ENCODE measurements at places on chromosomes 5 and 9.
A peak's percentile ranks its signal among the peaks of the same experiment; 100 is the strongest.

GRCh38 chr5:115577741-115578140 is 24.5 kb downstream of the TICAM2 start:
- no peak for DNase-seq

- DNase-seq: no peak
Measured at GRCh38 chr9:86846656-86847055, 100.7 kb downstream of the GAS1 start.

DNA sequence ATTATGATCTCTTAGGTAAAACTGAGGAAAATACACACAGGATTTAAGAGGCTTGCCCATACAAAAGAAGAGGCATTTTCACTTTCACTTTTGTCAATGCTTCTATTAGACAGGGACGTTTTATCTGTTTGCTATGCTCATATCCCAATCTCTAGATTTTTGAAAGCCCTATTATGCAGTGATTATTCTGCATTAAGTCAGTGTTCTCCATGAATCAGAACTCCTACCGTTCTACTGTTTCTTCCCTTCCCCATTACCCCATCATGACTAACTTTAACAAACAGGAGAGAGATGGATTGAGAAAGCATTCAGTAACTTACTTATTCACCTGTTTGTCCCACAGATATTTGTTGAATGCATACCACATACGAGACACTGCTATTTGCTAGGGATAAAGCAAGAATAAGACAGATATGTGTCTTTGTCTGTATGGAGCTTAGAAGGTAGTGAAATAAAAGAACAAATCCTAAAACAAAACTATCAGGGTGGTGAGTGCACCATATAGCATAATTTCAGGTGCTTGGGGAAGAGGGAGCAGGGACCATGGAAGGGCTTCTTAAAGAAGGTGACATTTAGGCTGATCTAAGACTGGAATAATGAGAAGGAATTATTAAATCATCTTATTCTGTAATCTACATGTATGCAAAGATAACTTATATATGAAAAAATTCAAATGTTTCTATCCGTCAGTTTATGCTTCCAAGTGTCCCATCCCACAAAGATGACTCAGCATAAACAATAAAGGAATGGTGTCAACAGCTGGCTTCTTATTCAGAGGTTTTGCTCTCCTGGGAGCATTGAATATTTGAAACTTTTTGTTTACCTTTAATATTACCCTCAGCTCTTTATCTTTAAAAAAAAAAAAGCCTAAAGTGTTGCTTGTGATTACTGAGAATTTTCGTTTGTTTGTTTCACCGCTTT is 328.1 kb downstream of the HINT1 start:
- no peak for DNase-seq

- DNase-seq: no peak
Measured at GRCh38 chr5:143657647-143658285, 154.2 kb upstream of the HMHB1 start.

DNA sequence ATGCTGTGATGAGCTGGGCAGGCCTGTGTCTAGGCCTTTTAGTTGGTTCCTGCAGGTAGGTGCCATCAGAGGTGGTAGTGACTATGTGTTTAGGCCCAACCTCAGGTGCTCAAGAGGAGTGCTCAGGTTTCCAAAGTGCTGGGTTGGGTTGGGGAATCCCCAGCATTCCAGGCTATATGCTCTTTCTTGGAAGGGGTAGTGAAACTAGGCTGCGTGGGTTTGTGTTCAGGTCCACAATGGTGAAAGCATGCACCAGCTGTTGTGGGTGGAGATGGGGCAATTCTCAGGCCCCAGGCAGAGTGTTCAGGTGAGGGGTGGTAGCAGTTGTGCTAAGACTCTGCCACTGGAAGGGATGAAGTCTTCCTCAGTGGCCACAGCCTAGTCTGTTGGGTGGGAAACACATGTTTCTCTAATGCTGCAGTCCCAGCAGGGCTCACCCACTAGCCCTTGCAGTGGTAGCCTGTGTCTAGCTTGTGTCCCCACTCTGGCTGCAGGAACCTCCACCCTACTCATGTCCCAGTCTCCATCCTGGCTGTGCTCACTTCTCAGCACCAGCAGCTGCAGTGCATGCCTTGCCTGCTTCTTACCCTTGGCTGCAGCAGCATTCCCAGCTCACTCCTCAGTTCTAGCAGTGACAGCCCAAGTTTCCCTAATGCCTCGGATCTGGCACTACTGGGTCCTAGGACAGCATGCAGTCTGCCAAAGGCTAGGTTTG is 78.9 kb downstream of the FAM170A start:
- no peak for DNase-seq

GRCh38 chr5:177431317-177432142 is 5.1 kb downstream of the GRK6 start:
- DNase-seq: no peak

DNA sequence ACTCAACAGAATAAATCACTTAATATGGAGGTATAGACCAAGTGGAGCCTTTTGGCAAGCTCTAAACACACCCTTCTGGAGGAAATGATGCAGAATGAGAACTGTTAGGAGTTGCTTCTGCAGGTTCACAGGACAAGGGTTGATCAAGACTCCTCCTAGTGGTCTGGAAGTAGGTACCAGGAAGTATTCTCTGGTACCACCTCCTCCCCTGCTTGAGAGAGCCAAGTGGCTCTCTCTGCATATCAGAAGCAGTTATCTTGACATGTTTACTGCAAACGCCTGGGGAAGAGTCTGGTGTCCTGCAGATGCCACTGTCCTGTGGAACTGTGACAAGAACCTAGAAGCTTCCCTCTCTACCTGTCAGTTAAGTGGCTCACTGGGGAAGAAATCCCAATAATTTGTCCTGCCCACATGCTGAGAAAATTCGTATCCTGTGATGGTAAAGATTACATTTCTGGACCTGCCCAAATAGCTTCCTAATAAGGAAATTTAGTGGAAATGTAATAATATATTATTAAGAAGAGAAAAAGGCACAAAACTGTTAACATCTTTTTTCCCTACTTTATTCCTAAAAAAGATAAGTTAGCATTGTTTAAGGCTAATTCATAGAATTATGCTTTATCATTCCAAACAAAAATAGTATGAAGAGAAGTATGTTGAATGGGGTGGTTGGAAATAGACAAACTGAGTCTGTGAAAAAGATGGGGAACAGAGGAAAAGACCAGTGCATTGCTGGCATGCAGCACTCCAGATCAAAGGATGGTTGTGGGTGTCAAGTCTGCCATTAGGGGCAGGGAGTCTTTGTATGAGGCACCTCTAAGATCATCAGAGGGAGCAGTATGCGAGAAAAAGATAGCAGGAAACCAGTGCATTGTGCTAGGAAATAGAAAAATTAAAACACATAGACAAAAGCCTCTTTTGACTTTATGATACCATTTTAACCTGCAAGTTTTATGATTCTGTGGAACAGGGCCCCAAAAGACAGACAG is 118.8 kb downstream of the CDC42SE2 start:
- peak; percentile 19 for DNase-seq

DNA sequence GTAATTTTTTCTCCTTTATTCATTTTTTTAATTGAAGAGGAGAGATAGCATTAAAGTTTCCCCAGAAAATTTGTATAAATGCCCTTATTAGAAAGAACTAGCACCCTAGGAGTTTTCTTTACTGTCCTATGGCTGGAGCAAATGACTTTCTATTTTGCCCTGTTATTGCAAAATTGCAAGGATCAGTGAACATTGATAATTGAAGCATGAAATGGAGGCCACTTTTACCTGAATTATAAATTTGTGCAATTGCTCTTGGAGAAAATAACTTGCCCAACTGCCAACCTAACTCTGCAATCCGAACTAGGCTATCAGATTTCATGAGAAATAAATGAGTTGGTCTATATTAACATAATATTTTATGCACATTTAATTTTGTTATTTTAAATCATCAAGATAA is 111.9 kb downstream of the MTRR start:
- DNase-seq: no peak

DNA sequence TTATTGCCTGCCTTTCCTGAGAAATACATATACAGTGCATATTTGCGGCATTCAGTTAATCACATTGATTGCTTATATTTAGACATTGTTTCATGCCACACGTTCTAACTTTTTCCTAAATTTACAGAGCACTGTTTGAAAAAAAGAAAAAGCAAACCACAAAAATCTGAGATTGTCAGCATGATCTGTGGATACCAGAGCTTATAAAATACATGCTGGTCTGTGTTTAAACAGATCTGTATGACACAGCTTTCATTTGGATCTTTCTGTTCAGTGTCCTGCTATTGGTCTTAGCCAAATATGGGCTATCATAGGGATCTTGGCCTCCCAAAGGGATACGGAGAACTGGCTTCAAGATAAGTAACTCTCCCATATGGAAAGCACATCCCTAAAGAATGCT is 20.2 kb downstream of the ALDH1A1 start:
- no peak for DNase-seq

GRCh38 chr9:77764894-77765780 is 117.0 kb upstream of the GNA14 start:
- DNase-seq: no peak

GRCh38 chr5:13998254-13998653 is 53.8 kb upstream of the DNAH5 start:
- no peak for DNase-seq

DNA sequence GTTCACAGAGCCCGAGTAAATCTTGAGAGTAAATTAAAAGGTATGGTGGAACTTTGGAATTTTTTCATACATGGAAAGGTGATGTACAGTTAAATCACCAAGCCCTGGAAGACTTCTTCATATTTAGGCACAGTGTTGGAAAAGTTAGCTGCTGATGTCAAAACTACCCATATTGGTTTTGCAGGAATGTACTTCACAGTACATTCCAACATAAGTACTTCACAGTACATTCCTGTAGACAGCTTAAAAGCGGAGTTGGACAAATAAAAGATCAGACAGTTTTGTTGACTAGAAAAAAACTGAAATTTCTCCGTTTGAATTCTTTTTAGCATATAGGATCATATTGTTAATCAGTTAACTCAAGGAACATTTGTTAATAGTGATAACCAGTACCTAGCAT is 1.8 kb downstream of the RANBP17 start:
- no peak for DNase-seq

DNA sequence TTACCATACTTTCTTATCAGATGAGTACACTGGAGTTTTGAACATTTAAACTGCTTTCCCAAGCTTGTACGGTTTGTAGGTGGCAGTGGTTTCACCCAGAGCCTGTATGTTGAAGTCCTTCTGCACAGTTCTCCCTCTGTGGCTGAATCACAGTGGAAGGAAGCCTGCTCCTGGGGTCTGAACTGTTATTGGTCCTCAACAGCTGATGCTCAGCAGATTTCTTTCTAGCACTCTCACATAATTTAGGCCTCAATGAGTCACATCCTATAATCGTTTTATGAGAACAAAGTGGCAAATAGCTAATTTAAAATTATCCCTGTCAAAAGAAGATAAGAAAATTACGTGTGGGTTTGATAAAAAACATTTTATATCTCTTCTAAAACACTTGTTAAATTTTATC is 229.7 kb downstream of the TLE4 start:
- no peak for DNase-seq

DNA sequence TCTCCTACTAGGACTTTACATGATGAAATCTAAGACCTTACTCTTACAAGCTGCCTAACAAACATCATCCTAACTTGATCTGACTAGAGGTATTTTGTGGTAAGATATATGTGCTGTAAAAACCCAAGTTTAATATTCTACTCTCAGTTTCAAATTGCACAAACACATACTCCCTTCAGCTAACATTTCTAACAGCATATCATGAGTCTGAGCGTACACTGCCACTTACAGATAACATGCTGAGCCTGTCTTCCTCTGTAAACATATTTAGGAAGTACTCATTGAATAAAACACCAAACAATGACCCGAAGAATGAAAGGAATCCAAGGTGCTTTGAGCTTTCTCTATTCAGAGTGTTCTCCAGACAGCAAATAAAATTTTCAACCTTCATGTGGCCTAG is 7.9 kb upstream of the ESM1 start:
- no peak for DNase-seq

DNA sequence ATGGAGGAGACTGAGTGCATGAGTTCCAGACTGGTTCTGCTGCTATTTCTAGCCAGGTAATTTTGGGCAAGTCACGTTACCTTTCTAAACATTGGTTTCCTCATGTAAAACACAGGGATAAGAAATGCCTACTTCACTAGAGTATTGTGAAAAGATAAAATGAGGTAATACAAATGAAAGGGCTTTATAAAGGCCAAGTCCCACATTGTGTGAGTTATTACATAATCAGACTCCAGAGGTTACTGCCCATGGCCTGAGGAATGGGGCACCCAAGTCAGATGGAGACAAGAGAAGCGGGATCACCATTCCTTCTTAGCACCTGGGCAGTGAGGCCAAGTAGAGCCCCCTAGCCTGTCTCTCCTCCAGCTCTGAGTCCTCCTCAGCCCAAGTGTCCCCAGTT is 7.5 kb downstream of the HBEGF start:
- no peak for DNase-seq

DNA sequence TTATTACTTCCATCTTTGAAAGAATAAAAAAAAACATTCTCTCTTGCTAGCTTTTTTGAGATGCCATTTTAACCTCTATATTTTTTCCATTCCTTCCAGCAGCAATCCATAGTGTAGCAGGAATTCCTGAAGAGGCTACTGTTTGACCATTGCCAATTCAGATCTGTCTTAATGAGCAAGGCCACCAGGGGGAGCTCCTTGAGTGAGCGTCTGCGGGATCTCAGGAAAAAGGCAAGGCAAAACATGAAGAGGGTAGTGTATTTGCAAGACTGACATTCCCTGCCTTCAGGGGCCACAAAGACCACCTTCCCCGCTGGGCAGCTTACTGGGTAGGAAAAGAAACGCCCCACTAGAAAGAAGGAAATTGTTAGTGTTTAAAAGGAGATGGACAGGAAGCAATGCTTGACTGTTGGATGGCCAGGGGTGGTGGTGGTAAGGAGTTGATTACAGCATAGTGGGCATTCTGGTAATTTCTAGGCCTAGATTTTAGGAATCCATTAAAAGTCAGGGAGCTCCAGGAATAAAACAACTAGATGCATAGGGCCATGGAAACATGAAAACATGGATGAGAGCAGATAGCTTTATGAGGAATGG is 206.6 kb upstream of the HAPLN1 start:
- DNase-seq: peak; percentile 5

GRCh38 chr5:80588858-80589540 is 18.9 kb upstream of the ANKRD34B start:
- DNase-seq: no peak

DNA sequence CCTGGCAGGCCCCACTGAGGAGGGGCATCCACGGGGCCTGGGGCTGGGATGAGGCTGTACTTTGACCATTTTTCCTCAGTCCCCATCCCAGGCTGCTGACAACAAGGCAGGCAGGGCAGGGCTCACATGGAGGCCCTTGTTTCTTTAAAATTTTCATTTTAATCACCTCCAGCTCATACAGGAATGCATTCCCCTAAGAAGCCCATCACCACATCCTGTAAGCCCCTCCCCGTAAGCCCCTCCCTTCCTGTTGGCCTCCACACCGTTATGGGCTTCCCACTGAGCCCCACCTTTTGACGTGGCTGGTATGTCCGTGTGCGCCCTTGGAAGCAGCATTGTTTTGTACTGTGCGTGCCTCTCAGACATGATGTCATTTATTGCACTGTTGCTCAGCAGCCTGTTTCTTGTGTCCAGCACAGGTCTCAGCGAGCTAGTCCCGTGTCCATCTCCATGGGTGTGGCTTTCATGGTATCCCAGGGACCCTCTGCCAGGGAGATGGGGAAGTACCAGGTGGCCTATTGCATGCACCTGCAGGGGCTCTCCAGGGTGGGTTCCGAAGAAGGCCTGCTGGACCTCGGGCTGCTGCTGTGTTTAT is 22.4 kb downstream of the PHF2 start:
- DNase-seq: no peak
